ENCODE measurements at places on chromosomes 2 and 18. TPM values are rescaled to one million over a fixed set of nuclear protein-coding genes. Genes with fewer than 3 reads are reported as not detected.

Gene SRBD1
- 9.7 TPM for total RNA-seq

Gene NYAP2
- not detected for total RNA-seq

DNA sequence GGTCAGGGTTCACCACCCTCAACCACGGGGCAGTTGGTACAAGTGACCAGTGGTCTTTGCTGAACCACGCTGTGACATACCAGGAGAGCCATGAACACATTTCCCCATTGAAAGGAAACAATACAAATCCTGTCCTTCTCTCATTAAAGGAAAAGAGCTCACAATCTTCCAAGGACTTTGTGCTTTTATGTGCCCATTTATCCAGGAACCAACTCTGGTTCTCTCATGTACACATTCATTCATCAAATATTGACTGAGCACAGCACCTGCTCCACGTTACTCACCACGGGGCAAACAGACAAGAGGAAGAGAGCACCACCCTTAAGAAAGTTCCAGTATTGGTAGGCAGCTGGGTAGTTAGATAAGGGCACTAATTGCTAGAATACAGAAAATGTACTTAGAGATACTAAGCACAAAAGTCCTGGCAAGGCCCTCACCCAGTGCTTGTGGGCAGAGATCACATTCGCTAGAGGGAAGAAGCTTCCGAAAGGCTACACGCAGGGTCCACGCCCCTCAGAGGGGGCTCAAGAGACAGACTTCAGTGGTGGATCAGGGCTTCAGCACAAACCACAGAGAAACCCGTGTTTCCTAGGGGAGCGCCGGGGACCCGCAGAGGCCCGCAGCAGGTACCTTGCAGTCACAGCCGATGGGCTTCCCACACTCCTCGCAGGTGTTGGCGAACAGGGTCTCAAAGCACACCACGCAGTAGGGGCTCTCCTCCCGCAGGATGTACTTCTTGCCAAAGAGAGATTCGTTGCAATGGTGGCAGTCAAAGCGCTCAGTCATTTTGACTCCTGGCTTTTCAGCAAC, 12.9 kb downstream of the FHL2 start:
- peak overlapping the region; percentile 100 for H3K27ac ChIP-seq
- no peaks in the 10 kb centered on the region for H3K27me3 ChIP-seq
- no peak for DNase-seq
- H3K4me1 ChIP-seq, result peaks cover 98% of the 10 kb centered on the region
- H3K4me3 ChIP-seq, result no peak overlapping the region
- H3K36me3 ChIP-seq, result peaks cover 45% of the 10 kb centered on the region

DNA sequence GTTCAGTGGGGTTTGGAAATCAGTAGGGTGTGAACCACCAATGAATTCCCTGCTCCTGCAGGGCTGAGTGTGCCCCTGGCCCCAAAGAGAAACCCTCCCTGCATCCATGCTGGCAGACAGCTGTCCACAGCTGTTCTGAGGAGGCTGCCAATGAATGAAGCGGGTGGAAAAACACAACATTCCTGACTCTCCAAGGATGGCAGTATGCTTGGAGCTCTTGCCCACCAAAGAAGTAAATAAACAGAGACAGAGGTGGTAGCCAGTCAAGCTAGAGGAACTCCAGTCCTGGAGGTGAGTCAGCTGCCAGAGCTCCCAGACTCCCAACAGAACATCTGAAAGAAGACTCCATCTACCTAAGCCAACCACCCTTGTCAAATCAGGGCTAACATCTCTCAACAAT, 6.2 kb downstream of the ZBTB7C start:
- no peaks in the 10 kb centered on the region for H3K36me3 ChIP-seq
- peaks cover 4% of the 10 kb centered on the region for H3K27me3 ChIP-seq
- H3K4me3 ChIP-seq, result no peak overlapping the region
- no peak overlapping the region for H3K27ac ChIP-seq

- no peaks in the 10 kb centered on the region for H3K27me3 ChIP-seq
- H3K4me1 ChIP-seq, result no peaks in the 10 kb centered on the region
- no peak overlapping the region for H3K4me3 ChIP-seq
- H3K27ac ChIP-seq, result no peak overlapping the region
- no peaks in the 10 kb centered on the region for H3K36me3 ChIP-seq
Measured at GRCh38 chr2:192053921-192054320, 140.8 kb downstream of the TMEFF2 start.

DNA sequence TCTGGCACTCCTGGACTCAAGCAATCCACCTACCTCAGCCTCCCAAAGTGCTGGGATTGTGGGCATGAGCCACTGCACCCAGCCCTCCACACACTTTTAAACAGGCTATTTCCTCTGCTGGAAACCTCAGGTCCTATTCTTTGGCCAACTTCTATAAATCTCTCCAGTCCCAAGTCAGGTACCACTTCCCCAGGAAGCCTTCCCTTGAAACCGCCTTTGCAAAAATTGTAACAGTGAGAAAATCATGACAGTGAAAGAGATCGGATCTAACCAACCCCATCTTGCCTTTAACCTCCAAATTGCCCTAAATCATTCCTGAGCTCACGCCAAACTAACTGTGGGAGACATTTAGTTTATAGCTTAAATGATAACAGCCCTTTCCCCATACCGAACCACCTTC, 67.3 kb upstream of the CABLES1 start:
- no peaks in the 10 kb centered on the region for H3K36me3 ChIP-seq
- H3K4me1 ChIP-seq, result peaks cover 4% of the 10 kb centered on the region
- no peaks in the 10 kb centered on the region for H3K27me3 ChIP-seq
- no peak for DNase-seq
- no peak overlapping the region for H3K4me3 ChIP-seq

- H3K4me1 ChIP-seq, result peaks cover 11% of the 10 kb centered on the region
- H3K27me3 ChIP-seq, result no peaks in the 10 kb centered on the region
- H3K36me3 ChIP-seq, result no peaks in the 10 kb centered on the region
- no peak overlapping the region for H3K27ac ChIP-seq
- H3K4me3 ChIP-seq, result no peak overlapping the region
- no peak for DNase-seq
Measured at GRCh38 chr2:199466692-199467065, 8.9 kb upstream of the SATB2 start.

GRCh38 chr18:40011201-40011600, 1943.8 kb upstream of the PIK3C3 start:
- DNase-seq, result no peak
- no peak overlapping the region for H3K4me3 ChIP-seq
- H3K27me3 ChIP-seq, result no peaks in the 10 kb centered on the region
- no peaks in the 10 kb centered on the region for H3K36me3 ChIP-seq

DNA sequence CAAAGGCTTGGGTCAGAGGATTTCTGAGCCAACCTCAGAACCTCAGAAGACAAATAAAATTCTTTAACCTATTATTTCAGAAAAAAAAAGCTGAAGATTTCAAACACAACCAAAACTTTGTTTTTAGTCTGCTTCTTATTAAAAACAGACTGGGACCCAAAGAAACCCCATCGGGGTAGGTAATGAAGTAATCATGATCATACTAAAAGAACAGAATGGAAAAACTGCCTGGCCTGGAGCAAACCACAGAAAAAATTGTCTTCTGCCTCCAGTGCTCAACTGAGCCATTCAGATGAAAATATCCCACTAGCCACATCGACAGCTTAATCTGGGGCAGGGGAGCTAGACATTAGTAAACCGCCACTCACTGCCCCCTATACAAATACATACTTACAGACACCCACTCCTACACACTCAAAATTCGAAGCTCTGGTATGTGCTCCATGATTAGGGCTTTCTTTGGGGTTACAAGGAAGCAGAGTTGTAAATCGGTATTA, 76.5 kb downstream of the SDC1 start:
- H3K4me3 ChIP-seq, result no peak overlapping the region
- no peaks in the 10 kb centered on the region for H3K4me1 ChIP-seq
- no peak for DNase-seq
- H3K36me3 ChIP-seq, result no peaks in the 10 kb centered on the region

- no peaks in the 10 kb centered on the region for H3K27me3 ChIP-seq
- no peak for DNase-seq
- peak overlapping the region; percentile 85 for H3K27ac ChIP-seq
- peaks cover 5% of the 10 kb centered on the region for H3K36me3 ChIP-seq
Measured at GRCh38 chr2:39435234-39435633, 1.9 kb downstream of the MAP4K3 start.

- H3K27me3 ChIP-seq, result no peaks in the 10 kb centered on the region
- no peak for DNase-seq
- no peaks in the 10 kb centered on the region for H3K36me3 ChIP-seq
- no peak overlapping the region for H3K27ac ChIP-seq
- no peaks in the 10 kb centered on the region for H3K4me1 ChIP-seq
Measured at GRCh38 chr2:185127412-185127811, 529.1 kb downstream of the ZNF804A start.

- no peak overlapping the region for H3K27ac ChIP-seq
- H3K4me1 ChIP-seq, result no peaks in the 10 kb centered on the region
- H3K4me3 ChIP-seq, result no peak overlapping the region
- no peaks in the 10 kb centered on the region for H3K36me3 ChIP-seq
Measured at GRCh38 chr2:23692263-23692662, 234.7 kb downstream of the ATAD2B start.

Gene RGPD3
- total RNA-seq, result 0.31 TPM

Gene CFAP65
- 0.33 TPM for total RNA-seq

Gene CCDC178
- total RNA-seq, result not detected

Gene RTP5
- not detected for total RNA-seq

Gene ASTL
- 0.18 TPM for total RNA-seq

Gene SP5
- total RNA-seq, result 0.64 TPM

Gene CHRNG
- not detected for total RNA-seq

GRCh38 chr2:106073678-106074406, 120.3 kb downstream of the UXS1 start:
- DNase-seq, result no peak
- H3K36me3 ChIP-seq, result no peaks in the 10 kb centered on the region
- H3K4me3 ChIP-seq, result no peak overlapping the region

Gene SLC16A14
- 3.2 TPM for total RNA-seq

DNA sequence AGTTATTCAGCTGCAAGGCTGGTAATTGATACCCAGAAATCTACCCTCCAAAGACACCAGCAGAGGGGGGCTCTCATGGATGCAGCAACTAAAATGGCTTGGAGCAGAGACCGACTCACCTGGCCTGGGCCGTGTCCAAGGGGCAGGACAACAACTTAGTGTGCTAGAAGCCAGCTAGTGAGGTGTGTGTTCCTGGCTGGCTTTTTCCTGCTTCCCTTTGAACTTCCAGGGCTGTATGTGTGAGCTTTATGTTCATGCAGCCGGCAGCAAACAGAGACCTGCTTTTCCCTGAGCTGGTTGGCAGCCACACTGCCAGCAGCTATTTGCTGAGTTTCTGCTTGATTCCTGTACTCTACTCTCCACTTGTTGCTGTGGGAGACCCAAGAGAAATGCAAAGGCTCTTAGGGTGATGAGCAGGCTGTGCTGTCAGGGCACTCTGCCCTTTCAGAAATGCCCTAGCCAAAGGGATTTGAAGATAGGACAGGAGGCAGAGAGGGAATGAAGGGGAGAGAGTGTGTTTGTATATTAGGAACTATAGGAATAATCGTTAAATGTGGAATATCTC, 23.7 kb upstream of the GRP start:
- no peaks in the 10 kb centered on the region for H3K4me1 ChIP-seq
- no peaks in the 10 kb centered on the region for H3K36me3 ChIP-seq
- no peak overlapping the region for H3K4me3 ChIP-seq

DNA sequence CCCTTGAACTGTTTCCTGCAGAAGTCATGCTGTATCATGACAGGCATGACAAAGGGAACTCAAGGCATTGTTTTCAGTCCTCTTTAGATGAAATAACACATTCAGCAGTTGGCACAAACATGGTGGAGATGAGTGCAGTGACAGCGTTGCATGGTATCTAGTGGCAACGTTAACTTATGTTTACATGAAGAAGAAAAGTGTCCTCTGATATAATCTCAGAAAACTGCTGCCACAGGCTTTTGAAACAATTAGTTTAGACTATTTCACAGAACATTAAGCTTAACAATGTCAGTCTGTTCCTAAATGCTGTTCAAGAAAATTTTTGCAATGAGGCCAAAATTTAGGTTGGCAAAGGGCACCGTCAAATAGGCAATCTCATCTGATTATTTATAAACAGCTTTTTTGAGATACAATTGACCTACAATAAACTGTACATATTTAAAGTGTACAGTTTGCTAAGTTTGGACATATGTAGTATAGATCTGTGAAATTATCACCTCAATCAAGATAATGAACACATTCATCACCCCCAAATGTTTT, 64.7 kb downstream of the LYPD6B start:
- H3K36me3 ChIP-seq, result no peaks in the 10 kb centered on the region
- DNase-seq, result no peak
- H3K4me1 ChIP-seq, result no peaks in the 10 kb centered on the region
- no peak overlapping the region for H3K27ac ChIP-seq
- no peak overlapping the region for H3K4me3 ChIP-seq

- no peaks in the 10 kb centered on the region for H3K4me1 ChIP-seq
- no peak overlapping the region for H3K4me3 ChIP-seq
- H3K36me3 ChIP-seq, result no peaks in the 10 kb centered on the region
- no peak for DNase-seq
- H3K27me3 ChIP-seq, result no peaks in the 10 kb centered on the region
Measured at GRCh38 chr18:71405169-71405809, 1116.4 kb downstream of the SOCS6 start.

DNA sequence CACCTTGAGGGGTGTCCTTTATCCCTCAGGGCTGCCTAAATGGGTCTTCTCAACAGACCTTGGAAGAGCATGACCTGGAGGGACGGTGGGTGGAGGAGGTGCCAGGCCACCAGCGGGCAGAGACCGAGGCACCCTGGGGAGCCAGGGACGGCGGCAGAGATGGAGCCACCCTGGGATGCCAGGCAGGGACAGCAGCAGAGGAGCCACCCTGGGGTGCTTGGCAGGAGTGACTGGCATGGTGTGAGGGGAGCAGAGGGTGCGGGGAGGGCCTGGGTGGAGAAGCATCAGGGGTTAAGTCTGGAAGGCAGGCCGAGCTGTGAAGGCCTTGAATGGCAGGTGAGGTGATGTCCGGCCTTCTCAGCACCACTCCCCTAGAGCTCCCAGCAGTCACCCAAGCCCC, 56.1 kb downstream of the CIB4 start:
- no peak overlapping the region for H3K27ac ChIP-seq
- peaks cover 13% of the 10 kb centered on the region for H3K27me3 ChIP-seq
- no peak for DNase-seq
- H3K36me3 ChIP-seq, result no peaks in the 10 kb centered on the region

Gene C1D
- 16.8 TPM for total RNA-seq

GRCh38 chr2:146666340-146666739, 1178.5 kb upstream of the ACVR2A start:
- H3K27ac ChIP-seq, result no peak overlapping the region
- H3K4me3 ChIP-seq, result no peak overlapping the region
- H3K36me3 ChIP-seq, result no peaks in the 10 kb centered on the region
- no peaks in the 10 kb centered on the region for H3K4me1 ChIP-seq
- no peak for DNase-seq

DNA sequence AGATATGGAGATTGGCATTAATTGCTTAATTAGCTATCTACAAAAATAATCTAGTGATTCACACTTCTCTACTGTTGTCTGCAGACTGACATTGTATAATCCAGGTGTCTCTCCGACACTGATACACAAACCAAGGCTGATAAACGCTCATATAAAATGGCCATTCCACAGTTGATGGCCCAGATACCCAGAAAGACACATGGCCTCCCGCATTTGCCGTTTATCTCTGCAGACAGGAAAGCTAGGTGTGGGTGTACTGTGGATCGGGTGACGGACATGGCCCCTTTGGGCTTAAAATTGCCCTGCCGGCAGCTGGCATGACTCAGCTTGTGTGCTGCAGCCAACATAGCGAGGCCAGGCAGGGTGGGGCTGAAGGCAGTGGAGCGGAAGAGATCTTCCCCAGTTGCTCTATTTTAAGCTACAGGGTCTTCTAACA, 18.5 kb downstream of the PMAIP1 start:
- no peak overlapping the region for H3K27ac ChIP-seq
- no peak for DNase-seq
- H3K4me1 ChIP-seq, result no peaks in the 10 kb centered on the region
- no peak overlapping the region for H3K4me3 ChIP-seq
- H3K36me3 ChIP-seq, result no peaks in the 10 kb centered on the region

Gene METAP1D
- 8.6 TPM for total RNA-seq

- H3K4me1 ChIP-seq, result no peaks in the 10 kb centered on the region
- H3K27me3 ChIP-seq, result no peaks in the 10 kb centered on the region
- no peaks in the 10 kb centered on the region for H3K36me3 ChIP-seq
- no peak overlapping the region for H3K4me3 ChIP-seq
Measured at GRCh38 chr2:149781263-149781808, 193.8 kb upstream of the MMADHC start.

Gene ST3GAL5
- 5.0 TPM for total RNA-seq

Data from Panc1 (cell line).